ENCODE measurements at places on chromosomes 7 and 10.

- no peak for DNase-seq
These were observed 255.3 kb downstream of the FZD1 start for GRCh38 chr7:91519241-91520158.

GRCh38 chr10:56662765-56663447 lies 301.8 kb upstream of the ZWINT start:
- DNase-seq, result no peak

- DNase-seq, result no peak
These were observed 493.0 kb downstream of the LRMDA start for GRCh38 chr10:75924309-75924902.

DNA sequence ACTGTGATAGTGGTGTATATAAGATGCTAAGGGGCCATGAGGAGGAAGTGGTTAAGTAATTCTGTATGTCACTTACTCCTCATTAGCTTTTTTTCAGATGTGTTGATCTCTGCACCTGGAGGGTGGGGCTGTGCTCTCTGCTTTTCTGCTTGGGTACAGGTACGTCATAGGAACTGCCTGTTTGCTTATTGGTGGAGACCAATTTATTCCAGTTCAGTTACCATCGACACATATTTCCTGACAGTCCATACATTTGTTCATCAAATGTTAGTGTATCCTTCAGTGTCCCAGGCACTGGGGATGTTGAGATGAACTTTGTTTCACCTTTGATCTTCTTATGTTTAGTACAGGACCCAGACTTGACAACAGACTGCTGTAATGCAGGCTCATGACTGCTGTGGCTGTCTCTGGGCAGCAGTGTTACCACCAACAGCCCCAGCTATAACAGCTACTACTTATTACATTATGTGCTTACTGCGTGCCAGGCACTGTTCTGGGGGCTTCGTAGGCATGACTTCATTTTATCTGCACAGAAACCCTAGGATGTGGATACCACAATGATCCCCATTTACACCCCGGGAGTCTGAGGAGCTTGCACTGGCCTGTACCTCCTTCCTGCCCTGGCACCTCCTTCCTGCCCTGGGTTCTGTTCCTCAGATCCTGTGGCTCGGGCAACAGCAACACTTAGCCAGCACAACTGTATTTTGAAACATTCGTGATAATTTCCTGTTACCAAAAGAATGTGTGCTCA lies 87.4 kb downstream of the BUB3 start:
- no peak for DNase-seq

- DNase-seq, result no peak
These were observed 113.6 kb upstream of the ADAM12 start for GRCh38 chr10:126501828-126502227.

GRCh38 chr10:101224060-101224909 lies 5.0 kb downstream of the LBX1 start:
- no peak for DNase-seq

DNA sequence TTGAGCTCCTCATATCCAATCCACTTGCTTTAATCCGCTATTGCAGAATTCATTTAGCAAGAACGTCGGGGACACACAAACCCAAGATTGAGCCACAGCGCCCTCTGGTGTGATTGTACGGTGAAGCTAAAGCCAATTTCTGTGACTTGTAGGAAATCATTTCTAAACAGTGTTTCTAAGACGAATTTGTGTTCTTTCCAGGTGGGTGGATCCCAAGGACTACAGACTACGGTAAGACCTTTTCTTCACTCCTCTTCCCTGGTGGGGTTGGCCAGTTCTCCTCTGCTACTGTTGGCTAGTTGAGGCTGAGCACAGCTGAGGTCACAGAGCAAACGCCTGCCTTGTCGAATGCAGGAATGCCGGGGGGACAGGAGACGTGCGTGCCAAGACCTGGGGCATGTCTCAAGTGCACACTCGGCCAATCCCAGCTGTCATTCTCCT lies 5.2 kb downstream of the DMBT1 start:
- DNase-seq, result no peak

GRCh38 chr7:70316745-70317144 lies 718.5 kb downstream of the AUTS2 start:
- no peak for DNase-seq

GRCh38 chr7:139614886-139615285 lies 91.4 kb downstream of the CLEC2L start:
- no peak for DNase-seq

GRCh38 chr7:22445140-22445743 lies 54.7 kb downstream of the STEAP1B start:
- no peak for DNase-seq

All from cortex of kidney (tissue), 1 donor.